NCI-H2081 (cell line): ENCODE measurements at places on chromosomes 3 and 15.

- DNase-seq = no peak
Measured at GRCh38 chr3:112930771-112931170, 44.1 kb downstream of the CD200R1 start.

DNA sequence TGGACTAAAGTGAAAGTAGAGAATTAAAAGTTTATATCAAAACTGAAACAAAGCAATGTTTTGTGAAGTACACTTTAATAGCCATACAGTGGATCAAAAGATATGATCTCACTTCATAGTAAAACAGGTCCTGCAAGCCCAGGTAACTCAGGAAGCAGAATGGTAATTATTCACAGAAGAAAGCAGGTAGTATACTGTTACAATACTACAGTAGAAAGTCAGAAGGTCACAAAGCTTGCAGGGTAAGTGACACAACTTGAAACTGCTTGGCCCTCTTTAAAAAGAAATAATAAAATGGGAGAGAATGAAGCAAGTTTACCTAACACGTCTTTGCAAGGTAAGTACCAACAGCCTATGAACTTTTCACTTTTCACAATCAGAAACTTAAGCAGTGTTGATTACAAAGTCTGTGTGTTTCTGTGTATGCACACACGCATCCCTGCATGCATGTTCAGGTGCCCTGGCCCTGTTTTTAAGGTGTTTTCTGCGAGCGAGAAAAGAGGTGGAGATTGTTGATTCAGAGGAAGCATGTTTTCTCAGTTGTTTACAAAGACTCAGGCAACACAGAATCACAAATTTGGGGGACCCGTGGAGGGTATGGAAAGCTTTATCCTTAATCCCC is at the start of gene NAALADL2:
NAALADL2 (plus strand) TSS at position 221 of the 622 bp plus-strand sequence.
- peak; percentile 87 for DNase-seq

- DNase-seq = no peak
Measured at GRCh38 chr3:169148448-169149348, 514.8 kb downstream of the MECOM start.

GRCh38 chr3:71511037-71511436 is 72.5 kb downstream of the FOXP1 start:
- no peak for DNase-seq

- no peak for DNase-seq
Measured at GRCh38 chr3:22262386-22262785, 511.4 kb upstream of the ZNF385D start.
